ENCODE measurements at places on chromosomes 7 and 10.

GRCh38 chr7:120334475-120334874 lies 61.5 kb downstream of the KCND2 start:
- DNase-seq, result no peak

DNA sequence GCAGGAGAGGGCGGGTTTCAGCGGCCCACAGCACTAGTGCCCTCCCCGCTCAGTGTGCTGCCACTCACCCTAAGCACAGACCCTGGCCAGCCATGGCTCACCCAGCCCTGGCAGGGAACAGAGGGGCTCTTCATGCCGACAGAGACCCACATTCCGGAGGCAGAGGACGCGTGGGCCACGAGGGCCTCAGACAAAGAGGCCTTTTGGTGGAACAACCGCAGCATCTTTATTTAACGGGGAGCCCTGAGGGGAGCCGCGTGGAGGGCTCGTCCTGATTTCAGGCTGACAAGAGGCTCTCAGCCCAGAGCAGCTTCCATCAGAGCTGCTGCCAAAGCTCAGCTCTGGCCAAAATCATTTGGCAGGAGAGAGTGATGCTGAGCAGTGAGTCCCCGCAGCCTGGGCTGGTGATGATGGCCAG lies 127.8 kb downstream of the SH3PXD2A start:
- no peak for DNase-seq

DNA sequence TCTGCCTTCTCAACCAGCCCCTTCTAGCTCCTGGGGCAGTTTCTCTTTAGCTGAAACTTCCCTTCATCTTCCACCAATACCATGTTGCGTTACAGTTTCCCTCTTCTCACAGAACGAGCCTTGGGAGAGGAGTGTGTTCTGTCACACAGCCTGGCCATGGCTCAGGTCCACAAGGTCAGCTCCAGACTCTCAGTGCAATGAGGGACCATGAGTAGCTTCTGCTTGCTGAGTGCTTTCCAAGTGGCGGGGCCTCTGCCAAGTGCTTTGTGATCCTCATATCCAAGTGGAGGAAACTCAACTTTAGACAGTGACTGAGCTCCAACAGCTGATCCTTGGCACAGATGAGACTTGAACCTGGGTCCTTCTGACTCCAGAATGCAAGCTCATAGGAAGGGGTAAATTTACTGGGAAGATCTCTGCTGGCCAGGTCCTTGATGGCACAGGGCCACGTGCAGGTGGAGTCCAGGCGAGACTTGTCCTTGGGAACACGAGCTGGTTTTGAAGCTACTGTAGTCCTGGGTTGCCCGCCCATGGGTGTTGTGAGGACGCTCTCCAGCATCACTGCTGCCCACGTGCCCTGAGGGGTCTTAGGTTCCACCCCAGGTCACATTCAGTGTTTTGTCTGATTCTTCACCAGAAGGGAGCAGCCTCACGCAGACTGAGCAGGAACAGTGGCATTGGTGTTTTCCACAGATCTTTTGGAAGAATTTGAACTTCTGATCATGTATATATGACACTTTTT lies 238.0 kb downstream of the EBF3 start:
- no peak for DNase-seq

GRCh38 chr10:4196771-4197390 lies 411.9 kb upstream of the KLF6 start:
- DNase-seq, result no peak

DNA sequence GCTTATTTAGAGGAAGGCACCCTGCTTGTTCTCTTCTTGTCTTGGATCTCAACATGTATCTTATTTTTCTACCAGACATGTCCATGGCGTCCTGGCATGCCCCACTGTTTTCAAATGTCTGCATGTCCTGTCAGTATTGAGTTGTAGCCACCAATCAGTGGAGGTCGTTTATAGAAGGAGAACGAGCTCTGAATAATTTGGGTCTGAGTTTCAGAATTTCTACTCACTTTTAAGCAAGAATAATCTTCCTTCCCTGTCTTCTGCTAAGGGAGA lies 2.9 kb upstream of the HOXA13 start:
- DNase-seq, result no peak

DNA sequence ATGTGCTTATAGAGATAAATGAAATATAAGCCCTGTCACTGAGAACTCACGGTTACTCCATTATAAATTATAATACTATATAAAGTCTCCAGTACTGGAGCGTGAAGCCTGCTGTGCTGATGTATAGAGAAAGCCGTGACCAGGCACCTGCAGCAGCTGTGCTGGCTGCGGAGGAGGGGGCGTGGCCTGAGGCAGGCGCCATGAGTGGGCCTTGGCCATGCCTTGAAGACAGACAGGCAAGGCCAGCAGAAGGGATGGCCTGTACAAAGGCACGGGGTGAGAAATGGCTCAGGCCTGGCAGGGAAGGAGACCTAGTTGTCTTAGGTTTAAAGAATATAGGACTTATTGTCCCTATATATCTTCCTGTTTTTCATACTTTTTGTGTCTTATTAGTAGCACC lies 218.5 kb upstream of the STK17A start:
- no peak for DNase-seq

- peak; percentile 34 for DNase-seq
Measured at GRCh38 chr7:14691597-14692203, 210.9 kb downstream of the DGKB start.

- DNase-seq, result no peak
Measured at GRCh38 chr10:62742536-62743061, 61.9 kb upstream of the ADO start.

DNA sequence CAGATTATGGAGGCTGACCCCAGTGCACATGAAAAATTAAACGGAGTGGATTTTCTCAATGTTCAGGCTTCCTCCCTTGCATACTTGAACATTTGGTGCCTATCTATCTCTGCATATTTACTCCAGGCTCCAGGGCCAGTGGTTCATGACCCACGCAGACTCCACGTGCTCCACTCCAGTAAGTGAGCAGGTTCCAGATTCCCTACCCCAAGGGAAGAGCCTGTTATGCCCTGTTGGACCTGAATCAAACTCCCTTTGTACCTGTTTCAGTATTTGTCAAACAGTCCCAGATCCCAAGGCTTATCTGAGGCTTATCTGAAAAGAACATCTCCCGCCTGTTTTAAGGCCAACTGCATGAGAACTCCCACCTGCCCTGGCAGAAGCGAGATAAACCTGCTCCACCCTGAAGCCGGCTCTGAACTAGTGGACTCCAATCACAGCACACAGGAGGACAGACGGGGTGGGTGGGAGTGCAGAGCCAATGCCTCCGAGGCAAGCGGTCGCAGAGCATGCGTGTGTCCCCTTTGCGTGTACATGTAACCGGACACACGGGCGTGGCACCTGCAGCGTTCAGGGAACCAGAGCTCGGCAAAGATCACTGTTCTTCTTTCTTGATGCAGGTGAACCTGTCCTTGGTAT lies 2.3 kb upstream of the FUOM start:
- DNase-seq, result no peak

- DNase-seq, result no peak
Measured at GRCh38 chr7:134447383-134447782, 11.5 kb downstream of the AKR1B1 start.

- no peak for DNase-seq
Measured at GRCh38 chr10:88949912-88950837, 2.4 kb downstream of the ACTA2 start.

- no peak for DNase-seq
Measured at GRCh38 chr10:66564287-66564686, 361.5 kb upstream of the LRRTM3 start.

DNA sequence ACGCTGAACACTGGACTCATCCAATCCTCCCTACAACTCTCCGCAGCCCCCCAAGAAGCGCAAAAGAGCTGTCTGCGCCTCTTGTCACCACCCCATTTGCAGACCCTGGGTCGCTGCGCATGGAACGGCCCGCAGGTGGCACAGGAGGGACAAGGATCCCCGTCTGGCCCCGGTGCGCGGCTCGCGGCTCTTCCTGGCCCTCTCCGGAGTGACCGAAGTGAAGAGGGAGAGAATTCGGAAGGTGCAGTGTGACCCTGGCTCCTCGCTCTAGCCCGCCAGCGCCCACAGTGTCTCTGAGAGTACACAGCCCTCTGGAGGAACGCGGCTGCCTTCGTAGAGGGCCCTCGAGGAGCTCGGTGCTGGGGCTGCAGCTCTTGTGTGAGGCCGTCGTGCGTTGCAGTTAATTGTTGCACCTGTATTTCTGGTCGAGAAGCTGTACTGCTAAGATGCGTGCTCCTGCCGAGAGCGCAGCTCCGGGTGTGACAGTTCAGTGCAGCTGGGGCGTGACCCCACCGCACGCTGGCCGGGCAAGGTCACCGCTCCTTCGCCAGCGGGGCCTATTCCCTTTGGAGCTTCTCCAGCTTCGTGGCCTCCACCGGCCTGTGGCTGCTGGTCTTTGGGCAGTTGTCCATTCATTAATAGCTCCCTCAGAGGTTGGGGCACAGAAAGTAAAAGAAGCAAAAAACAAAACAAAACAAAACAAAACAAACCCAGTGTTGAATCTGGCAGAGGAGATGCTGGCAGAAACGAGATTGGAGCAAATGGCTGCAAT lies 119.0 kb downstream of the SEC23IP start:
- no peak for DNase-seq

DNA sequence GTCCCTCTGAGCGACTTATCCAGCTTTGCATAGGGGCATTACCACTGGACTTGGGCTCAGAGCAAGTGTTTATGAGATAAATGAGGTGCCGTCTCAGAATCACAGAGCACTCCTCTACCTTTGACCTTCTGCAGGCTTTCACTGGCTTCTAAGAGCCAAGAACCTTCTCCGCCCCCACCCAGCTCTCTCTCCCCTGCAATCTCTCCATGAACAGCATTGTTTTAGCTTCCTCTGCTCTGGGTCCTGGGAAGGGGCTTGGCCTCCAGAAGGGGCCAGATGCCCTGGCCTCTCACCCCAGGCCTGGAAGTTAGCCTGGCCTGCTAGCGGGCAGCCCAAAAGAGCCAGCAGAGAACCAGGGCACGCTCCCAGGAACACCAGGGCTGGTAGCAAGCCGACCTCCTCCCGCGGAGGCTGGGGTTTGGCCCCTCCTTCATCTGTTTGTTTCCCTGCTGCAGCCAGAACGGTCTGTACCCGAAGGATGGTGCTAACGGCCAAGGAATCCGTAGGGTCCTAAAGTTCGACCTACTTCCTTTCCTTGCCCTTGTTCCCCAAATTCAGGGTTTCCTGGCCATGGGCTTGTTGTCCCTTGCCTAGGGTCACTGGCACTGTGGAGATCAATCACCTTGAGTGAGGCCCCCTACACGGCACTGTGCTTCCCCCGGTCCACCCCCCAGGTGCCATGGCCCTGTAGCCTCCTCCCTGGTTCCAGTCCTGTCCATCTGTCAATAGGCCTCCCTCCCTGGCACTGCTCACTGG lies 18.7 kb upstream of the DDIT4 start:
- no peak for DNase-seq

DNA sequence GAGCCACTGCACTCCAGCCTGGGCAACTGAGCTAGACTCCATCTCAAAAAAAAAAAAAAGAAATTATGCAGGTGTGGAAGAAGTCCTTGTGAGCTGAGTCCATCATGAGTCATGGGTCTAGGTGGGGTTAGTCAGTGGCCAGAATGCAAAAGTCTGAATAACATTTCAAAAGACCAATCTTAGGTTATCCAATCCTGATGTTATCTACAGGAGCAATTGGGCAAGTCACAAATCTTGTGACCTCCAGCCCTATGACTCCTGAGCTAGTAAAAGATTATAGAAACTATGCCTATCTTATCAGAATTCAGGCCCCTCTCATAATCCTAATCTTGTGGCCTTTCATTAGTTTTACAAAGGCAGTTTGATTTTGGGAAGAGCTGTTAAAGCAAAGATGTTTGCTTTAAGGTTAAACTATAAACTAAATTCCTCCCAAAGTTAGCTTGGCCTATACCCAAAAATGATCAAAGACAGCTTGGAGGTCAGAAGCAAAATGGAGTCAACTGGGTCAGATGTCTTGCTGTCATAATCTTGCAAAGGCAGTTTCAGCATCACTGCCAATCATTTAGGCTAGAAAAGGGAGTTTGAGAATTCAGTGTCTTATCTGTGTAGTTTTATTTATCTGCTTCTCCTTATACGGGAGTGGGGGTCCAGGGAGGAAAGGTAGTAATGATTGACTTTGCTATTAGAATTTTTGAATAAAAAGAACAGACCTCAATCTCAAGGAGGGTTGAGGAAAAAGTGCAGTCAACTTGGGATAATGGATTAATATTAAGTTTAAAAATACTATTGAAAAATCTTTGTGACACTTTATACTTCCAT lies 71.2 kb upstream of the TRIM24 start:
- DNase-seq, result no peak

GRCh38 chr7:44064791-44065430 lies 456 bp downstream of the PGAM2 start:
- DNase-seq, result no peak

GRCh38 chr7:150939466-150939865 lies 38.7 kb downstream of the KCNH2 start:
- DNase-seq, result no peak

- no peak for DNase-seq
Measured at GRCh38 chr7:117383046-117383445, 44.2 kb downstream of the ASZ1 start.

- DNase-seq, result no peak
Measured at GRCh38 chr10:102111276-102111675, 8.9 kb downstream of the LDB1 start.

DNA sequence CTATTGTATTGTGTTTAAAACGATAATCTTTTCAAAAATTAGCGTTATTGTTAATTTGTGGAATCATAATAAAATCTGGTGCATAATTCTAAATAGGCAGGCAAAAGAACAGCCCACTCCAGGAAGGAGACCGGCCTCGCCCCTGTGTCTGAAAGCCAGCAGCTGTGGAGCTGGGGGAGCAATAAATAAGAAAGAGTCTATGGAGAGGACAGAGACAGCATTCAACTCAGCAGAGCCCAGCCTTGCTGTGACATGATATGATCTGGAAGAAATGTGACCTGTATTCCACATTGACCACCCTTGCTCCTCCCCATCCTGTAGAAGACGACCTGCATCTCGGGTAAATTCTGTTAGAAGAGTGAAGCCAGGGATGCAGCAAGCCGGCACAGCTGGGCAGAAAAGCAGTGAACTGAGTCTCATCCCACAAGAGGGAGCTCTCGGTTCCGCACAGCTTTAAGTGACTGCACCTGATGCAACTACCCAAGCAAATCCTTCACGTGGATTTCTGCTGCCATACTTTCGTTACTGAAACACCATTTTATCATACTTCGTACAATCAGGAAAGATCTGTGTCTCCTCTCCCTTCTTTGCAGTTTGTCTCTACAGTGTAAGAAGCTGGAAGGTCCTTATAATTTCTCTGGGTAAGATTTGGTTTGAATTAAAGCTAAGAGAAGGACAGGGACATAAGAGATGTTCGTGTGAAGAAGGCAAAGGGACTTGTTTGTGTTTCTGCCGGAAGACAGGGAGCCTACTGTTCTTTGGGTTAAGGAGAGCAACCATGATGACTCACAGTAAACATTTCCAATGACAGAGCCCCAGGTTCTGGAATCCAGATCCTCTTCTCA lies 427.1 kb downstream of the GPAM start:
- peak; percentile 2 for DNase-seq

- peak; percentile 38 for DNase-seq
Measured at GRCh38 chr7:11427686-11428273, 404.2 kb downstream of the THSD7A start.

GRCh38 chr7:96833676-96834453 lies 124.2 kb upstream of the SEM1 start:
- no peak for DNase-seq

GRCh38 chr7:123190109-123190831 lies 9.5 kb downstream of the SLC13A1 start:
- DNase-seq, result peak; percentile 57

GRCh38 chr7:96727534-96728088 lies 18.0 kb upstream of the SEM1 start:
- no peak for DNase-seq

Data from activated CD4-positive, alpha-beta T cell treated with anti-CD3 and anti-CD28 coated beads, Interleukin-2, amount 50 U/mL, for 16 hours (primary cell).